ENCODE measurements at places on chromosomes 7 and 10.

GRCh38 chr10:42691361-42692120, 53.2 kb upstream of the ZNF33B start:
- no peak for DNase-seq

- no peak for DNase-seq
Measured at GRCh38 chr7:90180011-90180585, 25.8 kb downstream of the STEAP1 start.

DNA sequence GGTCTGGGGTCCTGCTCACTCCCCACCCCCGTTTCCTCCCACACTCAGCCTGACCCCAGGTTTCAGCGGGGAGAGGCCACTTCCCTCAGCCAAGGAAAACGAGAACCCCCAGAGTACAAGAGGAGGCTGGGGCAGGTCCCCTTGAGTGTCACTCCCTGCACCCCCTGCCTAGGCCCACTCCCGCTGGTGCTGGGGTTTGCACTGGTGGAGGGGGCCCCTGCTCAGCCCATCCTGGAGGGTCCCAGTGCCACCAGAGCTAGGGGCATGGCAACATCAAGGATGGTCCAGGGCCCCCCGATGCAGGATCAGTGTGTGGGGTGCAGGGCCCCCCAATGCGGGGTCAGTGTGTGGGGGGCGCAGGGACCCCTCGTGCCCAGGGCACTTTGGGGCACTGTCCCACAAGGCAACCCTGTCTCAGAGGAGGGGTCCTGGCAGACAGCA, 70.5 kb upstream of the KCTD7 start:
- DNase-seq, result no peak

DNA sequence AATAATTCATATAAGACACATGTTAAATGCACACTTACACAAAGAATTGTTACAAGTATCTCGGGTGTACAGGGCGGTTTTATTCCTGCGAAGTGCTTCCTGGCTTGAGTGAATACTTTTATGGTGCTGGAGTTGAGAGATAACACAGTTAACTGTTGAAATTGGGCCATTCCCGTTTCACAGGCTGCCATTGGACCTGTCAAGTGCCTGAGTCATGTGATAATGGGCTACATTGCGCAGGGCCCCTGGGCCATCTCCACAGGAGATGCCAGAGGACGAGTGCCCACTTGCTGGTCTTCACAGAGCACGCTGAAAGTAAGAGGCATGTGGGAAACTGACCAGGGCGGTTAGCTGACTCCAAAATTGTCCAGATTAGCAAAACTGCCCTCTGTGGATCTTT, 4.8 kb downstream of the FBH1 start:
- no peak for DNase-seq

DNA sequence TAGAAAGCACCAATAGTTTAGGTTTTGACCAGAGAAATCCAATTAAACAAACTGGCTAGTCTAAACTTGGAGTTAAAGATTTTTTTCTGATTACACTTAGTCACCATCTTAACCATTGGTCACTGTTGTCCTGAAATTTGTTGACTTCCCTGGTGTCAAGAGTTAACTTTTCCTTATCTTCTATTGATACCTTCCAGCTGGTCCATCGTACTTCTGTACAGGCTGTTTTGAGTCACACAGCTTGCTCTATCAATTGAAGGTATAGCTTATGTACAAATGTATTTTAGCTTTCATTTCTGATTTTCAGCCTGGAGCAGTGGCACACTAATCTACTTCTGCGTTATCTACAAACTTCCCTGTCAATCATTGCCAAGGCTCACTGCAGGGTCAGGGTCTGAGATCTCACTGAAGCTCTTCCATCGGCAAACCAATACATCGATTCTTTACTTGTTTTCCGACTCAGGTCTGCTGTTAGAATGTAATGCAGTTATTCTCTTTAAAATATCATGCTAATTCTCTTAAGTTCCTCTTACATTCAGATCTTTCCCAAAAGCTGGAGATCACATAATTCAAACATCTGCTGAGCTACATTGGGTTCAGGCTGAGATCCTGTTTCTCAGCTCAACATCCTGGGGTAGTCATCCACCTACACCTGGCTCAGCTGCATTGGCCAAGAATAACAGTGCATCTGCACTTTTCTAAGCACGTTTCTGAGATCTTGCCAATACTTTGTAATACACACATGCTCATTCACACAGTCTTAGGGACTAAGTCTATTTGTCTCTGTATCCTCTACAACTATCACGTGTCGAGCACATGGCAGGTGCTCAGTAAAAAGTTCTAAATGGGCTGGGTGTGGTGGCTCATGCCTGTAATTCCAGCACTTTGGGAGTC, 11.3 kb downstream of the MRPS33 start:
- no peak for DNase-seq

DNA sequence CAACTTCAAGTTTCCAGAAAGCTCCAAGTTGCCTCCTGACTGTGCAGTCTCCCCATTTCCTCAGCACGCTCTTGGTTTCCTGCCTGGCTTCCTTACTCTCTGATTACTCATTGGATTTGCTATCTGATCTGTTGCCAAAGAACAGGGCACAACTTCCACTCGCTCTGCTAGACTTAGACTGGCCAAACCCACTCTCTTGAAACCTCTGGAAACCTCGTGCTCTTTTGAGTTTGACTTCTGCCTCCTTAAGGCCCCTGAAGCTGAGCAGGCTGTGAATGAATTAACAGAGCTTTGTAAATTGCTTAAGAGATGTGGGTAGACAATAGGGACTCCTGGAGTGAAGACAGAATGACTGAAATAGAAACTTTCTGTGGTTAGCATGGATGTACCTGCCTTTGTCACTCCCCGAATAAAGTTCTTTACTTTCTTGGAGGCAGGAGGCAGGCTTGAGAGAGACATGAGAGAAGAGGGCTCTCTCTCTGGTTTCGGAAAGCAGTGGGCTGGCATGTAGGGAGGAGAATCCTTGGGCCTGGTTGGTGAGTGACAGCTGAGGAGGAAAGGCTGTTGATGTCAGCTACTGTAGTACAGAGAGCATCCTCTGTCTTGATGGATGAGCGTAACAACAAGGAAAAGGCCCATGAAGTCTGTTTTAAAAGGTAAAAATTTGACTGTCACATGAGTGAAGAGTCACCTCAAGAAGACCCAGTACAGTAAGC, 70.8 kb downstream of the CHN2 start:
- DNase-seq, result no peak

DNA sequence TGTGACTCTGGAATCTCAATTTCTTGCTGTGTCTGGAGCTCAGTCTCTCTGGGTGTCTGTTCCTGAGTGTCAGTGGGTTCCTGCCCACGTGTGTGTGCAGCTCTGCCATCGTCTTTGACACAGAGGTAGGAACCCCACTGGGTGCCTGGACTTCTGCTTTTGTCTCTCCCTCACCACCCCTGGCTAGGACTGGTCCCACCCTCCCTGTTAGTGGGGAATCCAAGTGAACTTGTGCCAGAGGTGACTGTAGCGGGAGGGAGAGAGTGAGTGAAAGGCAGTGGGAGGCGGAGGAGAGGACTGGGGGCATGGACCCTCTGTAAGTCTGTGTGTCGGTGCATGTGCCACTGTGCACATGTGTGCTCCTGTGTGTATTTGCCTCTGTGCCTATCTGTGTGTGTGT, 299.9 kb upstream of the ZMIZ1 start:
- no peak for DNase-seq

DNA sequence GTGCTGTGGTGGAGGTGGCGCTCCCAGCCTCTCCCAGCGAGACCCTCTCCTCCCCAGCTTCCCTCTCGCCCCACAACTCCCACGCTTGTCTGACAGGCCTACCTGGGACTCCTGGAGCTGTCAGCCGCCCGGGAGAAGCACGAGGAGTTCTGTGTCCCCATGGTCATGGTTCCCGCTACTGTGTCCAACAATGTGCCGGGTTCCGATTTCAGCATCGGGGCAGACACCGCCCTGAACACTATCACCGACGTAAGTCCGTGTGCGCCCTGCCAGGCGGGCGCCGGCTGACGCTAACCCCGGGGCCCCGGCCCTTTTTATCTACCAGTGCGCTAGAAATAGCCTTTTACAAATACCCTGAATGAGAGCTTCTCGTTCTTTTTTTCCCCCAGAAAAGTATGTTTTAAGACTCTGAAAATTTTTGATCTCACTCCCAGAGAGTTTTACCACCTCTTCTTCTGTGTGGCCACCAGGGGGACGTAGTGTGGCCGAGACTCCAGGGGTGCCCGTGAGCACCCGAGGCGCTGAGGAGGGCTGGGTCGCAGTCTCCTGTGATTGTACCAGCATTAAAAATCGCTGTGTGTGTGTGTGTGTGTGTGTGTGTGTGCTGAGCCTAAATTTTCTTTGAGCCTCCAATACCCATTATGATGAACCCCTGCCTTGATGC, 52.6 kb downstream of the PFKP start:
- no peak for DNase-seq

GRCh38 chr7:69857014-69857413, 258.7 kb downstream of the AUTS2 start:
- no peak for DNase-seq

DNA sequence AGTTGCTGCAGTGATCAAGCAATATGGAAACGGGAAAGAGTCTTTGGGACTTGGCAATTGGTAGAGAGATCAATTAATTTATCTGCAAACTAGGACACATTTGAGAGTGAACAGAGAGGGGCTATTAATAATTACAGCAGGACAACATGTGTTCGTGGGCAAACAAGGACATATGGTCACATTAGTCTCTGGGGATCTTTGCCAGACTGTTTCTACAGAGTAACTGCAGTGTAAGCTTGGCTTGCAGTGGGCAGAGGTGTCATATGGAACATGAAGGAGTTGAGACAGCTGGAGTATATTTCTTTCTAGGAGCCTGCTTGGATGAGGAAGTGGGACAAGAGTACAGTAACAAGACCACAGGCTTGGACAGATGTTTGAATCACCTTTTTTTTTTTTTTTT, 232.1 kb upstream of the LYZL1 start:
- no peak for DNase-seq

GRCh38 chr10:132394936-132395703, 1.9 kb upstream of the PWWP2B start:
- no peak for DNase-seq

DNA sequence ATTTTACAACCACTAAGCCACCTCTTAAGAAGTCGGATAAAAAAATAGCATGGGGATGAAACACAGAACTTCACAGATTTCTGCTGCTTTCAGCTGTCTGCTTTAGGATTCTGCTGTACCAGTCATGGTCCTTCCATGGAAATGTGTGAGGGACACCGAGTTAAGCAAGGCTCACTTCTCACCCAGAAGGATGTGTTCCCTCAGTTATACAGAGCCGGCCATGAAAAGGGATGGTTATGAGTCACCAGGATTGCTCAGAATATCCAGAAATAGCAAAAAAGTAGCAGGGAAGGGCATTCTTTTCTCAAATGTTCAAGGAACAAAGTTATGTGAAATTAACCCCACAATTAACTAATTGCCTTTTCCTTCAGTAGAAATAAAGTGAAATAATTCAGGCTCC, 124.4 kb downstream of the AMPH start:
- no peak for DNase-seq

- no peak for DNase-seq
Measured at GRCh38 chr7:32588657-32589056, 93.4 kb downstream of the AVL9 start.

GRCh38 chr7:92747041-92747835, 89.1 kb downstream of the CDK6 start:
- no peak for DNase-seq
